ENCODE measurements at places on chromosomes 1 and 21. TPM values are rescaled to one million over a fixed set of nuclear protein-coding genes. Genes with fewer than 3 reads are reported as not detected.

The SEMA6C gene
- 34.6 TPM for polyA plus RNA-seq

- DNase-seq, result no peak
Measured at GRCh38 chr1:38027201-38028104, 14.9 kb downstream of the UTP11 start.

- no peak for DNase-seq
Measured at GRCh38 chr1:44786138-44786840, 1.7 kb downstream of the BEST4 start.

The TNFAIP8L2 gene
- polyA plus RNA-seq, result 2.2 TPM

- no peak for DNase-seq
Measured at GRCh38 chr1:240506176-240506575, 105.8 kb downstream of the GREM2 start.

The ACTN2 gene
- 0.51 TPM for polyA plus RNA-seq

The C1orf210 gene
- 23.8 TPM for polyA plus RNA-seq

DNA sequence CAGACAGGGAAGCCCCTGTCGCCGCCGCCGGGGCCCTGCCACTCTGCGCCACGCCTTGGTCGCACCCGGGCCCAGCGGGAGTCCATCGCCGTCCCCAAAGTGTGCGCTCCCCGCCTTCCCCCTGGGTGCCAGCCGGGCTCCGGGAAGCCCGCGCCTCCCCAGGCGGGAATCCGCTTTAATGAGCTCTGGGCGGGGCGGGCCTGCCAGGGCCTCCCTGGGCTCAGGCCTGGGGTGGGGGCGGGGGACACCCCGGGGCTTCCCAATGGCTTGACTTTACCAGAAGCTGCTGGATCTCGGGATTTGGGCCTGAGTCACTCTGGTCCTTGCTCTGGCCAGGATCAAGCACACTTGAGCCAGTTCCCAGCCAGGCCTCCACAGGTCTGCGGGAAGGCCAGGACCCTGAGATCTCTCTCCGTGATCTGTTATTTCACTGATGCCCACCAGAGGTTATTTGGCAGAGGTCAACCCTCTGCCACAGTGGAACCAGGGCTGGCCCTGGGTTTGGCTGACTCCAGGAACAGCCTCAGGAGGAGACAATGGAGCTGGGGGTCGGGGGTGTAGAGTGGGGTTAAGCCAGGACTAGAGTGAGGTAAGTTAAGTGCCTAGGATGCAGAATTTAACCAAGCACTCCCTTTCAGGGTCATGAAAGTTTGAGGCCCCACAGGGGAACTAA lies 178.4 kb upstream of the EDN2 start:
- no peak for DNase-seq

Data from left renal cortex interstitium (tissue), 4 donors.